ENCODE measurements at places on chromosomes 16 and 17. TPM values are rescaled to one million over a fixed set of nuclear protein-coding genes. Genes with fewer than 3 reads are reported as not detected.

DNA sequence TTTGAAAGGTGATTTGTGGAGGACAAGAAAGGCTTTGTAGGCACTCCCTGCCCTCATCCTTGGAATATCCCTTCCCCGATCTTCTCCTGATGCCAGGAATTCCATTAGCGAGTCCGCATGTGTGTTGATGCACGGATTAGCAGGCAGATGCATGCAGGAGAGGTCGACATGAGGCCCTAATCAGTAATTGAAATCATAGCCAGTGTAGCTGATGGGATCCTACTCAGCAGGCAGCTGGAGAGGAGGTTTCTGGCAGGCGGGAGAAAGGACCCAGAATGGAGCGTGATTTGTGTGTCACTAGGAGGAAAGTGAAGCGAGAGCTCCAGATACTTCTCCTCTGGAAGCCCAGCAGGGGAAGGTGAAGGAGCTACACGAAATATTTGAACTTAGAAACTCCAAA lies 196.3 kb upstream of the CDH11 start:
- H3K4me3 ChIP-seq: no peak overlapping the region
- DNase-seq: no peak
- no peaks in the 10 kb centered on the region for H3K27me3 ChIP-seq
- no peaks in the 10 kb centered on the region for H3K4me1 ChIP-seq

Gene FOXC2
- not detected for total RNA-seq

- no peak for DNase-seq
- H3K4me3 ChIP-seq: no peak overlapping the region
- H3K27me3 ChIP-seq: peaks cover 17% of the 10 kb centered on the region
- no peak overlapping the region for H3K27ac ChIP-seq
- H3K4me1 ChIP-seq: no peaks in the 10 kb centered on the region
Observed at GRCh38 chr16:83681381-83681956, 126.3 kb upstream of the HSBP1 start.

GRCh38 chr16:68255712-68256111 lies 8.6 kb upstream of the SLC7A6 start:
- H3K4me3 ChIP-seq: no peak overlapping the region
- no peak overlapping the region for H3K27ac ChIP-seq
- no peaks in the 10 kb centered on the region for H3K27me3 ChIP-seq
- no peak for DNase-seq

Measured in activated naive CD4-positive, alpha-beta T cell treated with anti-CD3 and anti-CD28 coated beads for 36 hours (primary cell).